ENCODE measurements at places on chromosomes 5 and 9.

DNA sequence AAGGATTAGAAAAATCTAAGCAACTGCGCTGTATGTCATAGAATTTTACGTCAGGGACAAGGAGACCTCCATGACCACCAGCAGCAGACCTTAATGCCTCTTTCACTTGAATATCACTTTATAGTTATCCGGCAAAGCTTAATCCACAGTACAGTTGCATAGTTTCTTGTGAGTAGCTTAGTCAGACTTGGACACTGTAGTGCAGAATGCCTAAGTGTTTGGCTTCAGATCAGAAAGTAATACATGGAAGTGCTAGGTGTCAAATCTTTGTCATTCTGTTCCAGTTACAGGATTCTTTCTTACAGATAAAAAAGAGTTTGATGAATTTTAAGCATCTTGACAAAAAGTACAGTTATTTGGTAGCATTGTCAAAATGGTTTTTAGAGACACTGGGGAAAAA is 239.9 kb upstream of the PAPPA start:
- DNase-seq: no peak

DNA sequence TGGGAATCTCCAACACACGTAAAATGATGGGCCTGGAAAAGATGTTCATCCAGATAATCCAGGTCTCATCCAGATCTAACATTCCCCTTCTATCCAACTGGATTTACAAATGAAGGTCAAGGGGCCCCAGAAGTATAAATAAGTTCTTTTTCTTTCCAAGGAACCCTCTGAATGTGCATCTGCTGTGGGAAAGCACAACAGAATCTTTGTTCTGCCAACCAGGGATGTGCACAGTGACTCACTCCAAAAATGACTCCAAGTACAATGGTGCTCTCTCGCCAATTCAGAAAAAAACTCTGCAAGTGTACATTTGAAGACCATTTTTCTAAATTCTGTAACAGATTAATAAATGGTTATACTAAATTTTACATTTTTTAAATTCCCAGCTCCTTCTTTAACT is 12.4 kb downstream of the RAPGEF6 start:
- DNase-seq: no peak

- peak; percentile 30 for DNase-seq
Measured at GRCh38 chr5:126594748-126595485, at the start of gene ALDH7A1. Gene ALDH7A1 (minus strand): TSS chr5:126595219. CDS start chr5:126595198, 21 bp downstream.

DNA sequence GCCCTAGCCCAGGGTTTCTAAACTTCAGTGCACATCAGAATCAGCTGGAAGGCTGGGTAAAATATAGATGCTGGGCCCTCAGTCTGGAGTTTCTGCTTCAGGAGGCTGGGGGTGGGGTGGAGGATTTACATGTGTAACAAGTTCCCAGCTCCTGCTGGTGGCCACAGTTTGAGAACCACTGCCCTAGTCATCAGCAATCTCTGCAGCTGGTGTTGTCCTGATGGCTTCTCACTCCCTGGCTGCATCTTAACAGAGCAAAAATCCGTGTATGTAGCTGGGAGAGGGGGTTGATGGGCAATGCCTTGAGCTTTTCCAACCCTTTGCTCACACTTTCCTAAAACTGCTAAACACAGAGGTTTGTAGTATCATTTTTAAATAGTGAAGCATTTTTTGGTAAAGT is 186.0 kb upstream of the KLF9 start:
- no peak for DNase-seq

- no peak for DNase-seq
Measured at GRCh38 chr9:22790329-22790728, 343.7 kb downstream of the DMRTA1 start.

DNA sequence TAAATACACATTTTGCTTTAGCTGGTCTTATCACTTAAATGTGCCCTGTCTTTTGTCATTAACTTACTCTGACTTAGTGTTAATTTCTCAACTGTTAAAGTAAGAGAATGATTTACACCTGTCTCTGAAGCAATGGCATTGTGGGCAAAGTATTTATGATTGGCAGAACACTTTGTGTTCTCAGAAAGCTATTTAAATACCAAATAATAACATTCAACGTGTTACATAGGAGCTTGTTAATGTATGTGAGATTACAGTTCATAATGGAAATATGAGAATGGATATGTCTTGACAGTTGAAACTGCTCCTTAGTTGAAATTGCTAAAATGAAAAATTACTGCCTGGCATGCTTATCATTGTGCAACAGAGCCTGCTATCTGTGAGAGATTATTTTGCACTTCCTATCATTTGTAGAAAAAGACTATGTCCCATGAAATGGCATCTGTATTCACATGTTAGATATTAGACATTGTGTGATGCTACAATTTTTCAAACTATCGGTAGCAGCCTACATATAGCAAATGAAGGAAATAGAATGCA is 46.1 kb downstream of the PRR16 start:
- no peak for DNase-seq

GRCh38 chr5:141758310-141758998 is 76.4 kb upstream of the ARAP3 start:
- no peak for DNase-seq

- no peak for DNase-seq
Measured at GRCh38 chr5:61329550-61330128, 2.4 kb upstream of the ZSWIM6 start.

DNA sequence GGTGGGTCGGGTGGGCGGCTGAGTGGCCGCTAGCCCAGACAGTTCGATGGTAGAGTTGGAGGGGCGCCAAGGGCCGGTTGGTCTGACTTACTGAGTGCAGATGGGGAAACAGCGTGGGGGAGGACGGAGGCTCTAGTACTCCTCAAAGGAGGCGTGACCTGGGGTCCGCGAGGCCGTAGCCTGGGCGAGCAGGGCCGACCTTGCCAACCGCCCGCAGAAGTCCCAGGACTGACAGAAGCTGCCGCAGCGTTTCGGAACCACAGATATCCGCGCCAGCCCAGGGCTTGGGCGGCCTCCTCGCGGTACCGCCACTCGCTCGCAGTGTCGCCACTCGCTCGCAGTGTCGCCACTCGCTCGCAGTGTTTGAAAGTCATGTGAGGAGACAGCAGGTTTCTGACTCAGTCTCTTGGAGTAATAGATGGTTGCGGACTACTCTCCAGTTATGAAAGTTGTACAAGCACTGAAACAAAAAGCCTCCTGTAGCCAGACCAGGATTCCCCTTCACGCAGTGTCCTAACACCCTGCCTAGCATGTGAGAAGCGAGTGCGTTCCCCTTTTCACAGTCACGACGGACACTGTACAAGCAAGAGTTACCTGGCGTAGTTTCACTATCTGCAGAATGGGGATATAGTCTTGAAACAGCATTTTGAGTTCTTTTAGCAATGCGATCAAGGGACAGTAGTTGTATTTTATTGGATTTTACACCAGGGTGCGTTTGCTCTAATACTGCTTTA is 674 bp downstream of the TMEM38B start:
- DNase-seq: peak; percentile 44

GRCh38 chr5:142601432-142601831 is 84.5 kb downstream of the FGF1 start:
- no peak for DNase-seq

GRCh38 chr9:6632516-6633183 is 12.9 kb downstream of the GLDC start:
- no peak for DNase-seq

- DNase-seq: no peak
Measured at GRCh38 chr9:72149231-72149975, at the start of gene GDA. Gene GDA (plus strand): TSS chr9:72149440. CDS start chr9:72149560, 120 bp downstream.

GRCh38 chr5:172944741-172945140 is 14.5 kb upstream of the RPL26L1 start:
- no peak for DNase-seq

GRCh38 chr9:2242831-2243330 is 227.7 kb downstream of the SMARCA2 start:
- no peak for DNase-seq

DNA sequence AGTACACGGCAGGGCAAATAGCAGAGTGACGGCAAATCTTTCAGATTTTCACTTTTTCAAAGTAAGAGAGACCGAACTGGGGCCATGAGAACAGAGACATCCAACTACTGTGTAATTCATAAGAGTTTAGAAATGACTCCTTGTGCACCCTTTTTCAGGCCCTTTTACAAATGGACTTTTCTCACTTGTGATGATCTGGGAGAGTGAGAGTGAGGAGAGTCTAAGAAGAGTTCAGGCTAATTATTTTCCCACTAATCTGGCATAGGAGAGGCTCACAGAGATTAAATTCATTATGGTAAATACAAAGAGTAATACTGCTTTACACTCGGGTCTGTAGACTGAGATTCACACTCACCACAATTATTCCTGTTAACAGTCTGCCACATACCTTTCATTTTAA is 880 bp upstream of the CCNG1 start:
- DNase-seq: no peak

- no peak for DNase-seq
Measured at GRCh38 chr9:76531231-76531780, 72.3 kb downstream of the GCNT1 start.

DNA sequence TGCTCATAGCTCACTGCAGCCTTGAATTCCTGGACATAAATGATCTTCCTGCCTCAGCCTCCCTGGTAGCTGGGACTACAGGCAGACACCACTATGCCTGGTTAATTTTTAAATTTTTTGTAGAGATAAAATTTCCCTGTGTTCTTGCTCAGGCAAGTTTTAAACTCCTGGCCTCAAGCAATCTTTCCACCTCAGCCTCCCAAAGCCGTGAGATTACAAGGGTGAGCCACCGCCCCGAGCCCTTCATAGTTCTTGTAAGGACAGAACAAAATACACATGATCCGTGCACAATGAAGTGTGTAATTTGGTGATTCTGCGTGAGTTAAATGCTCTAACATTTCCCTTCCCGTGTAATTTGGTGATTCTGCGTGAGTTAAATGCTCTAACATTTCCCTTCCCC is 27.7 kb upstream of the MYO10 start:
- DNase-seq: no peak

DNA sequence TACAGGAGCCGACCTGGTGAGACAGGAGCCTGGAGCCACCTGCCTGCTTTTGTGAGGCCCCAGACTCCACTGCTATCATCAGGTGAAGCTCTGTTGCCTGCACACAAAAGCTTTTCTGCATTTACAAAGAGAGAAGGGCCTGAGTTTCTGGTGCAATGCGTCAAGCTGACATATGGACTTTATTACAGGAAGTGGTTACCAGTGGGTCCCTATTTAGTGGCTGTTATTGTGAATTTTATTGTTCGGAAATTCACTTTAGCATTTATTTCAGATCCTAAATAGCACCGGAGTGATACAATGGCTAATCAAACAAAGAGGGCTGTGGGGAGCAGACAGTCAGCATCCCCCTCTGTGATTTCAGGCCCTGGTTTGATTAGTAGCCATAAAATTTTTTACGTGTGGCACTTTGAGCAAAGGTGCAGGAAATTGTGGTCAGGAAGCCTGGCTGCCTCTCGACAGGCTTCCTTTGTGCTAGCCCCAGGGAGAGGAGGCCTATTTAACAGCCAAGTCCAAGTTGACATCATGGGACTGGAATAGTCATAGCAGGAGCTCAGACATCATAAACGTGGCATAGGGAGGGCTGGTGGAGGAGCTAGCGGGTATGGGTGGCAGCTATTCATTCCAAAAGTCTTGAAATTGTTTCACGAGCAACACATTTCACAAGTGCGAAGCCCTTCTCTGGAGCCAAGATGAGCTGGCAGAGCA is 8.4 kb downstream of the TGFBI start:
- no peak for DNase-seq

DNA sequence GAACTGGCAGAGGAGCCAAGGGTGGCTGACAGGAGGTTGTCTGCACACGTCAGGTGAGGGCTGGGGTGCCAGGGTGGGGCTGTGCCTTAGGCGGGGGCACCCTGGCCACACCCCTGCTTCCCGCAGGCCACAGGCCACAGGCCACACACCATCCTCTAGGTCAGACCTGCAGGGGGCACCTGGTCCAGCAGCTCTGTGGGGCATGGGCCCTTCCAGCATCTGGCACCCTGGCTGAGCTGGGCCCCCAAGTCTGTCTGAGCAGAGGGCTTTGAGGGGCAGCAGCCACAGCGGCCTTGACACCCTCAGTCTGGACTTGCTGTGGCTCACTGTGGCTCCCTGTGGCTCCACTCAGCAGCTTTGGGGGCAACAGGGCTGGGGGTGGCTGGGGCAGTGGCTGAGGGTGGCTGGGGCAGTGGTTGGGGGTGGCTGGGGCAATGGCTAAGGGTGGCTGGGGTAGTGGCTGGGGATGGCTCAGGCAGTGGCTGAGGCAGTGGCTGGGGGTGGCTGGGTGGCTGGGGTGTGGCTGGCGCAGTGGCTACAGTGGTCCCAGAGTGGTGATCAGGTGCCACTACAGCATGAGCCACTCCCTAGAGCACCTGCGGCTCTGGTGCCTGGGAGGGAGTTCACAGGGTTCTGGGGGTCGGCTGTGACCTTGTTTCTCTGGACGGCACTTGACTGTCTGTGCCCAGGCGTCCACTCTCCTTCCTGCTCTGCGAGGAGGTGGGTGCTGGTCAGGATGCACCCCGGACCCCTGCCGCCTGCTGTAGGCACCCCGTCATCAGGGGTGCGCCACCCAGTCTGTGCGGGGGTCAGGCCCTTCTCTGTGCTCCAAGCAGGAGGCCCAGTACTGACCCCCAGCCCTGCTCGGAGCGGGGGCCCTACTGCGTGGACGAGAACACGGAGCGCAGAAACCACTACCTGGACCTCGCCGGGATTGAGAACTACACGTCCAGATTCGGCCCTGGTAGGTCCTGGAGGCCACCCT is 27.1 kb downstream of the NKD2 start:
- DNase-seq: no peak
